Dermis blood vessel endothelial cell (primary cell): ENCODE measurements at places on chromosomes 13 and 19. TPM values are rescaled to one million over a fixed set of nuclear protein-coding genes. Genes with fewer than 3 reads are reported as not detected.

The SERPINE3 gene
- total RNA-seq: 0.09 TPM in 1 of 2 replicates, not detected in the other

The SLC10A2 gene
- not detected in 2 replicates for total RNA-seq

The CD37 gene
- not detected in 2 replicates for total RNA-seq

The IL17D gene
- 2.7 and 3.7 TPM in 2 replicates for total RNA-seq

The TYROBP gene
- not detected in 2 replicates for total RNA-seq

The FBN3 gene
- total RNA-seq: 0.05 TPM in 1 of 2 replicates, not detected in the other

The PDX1 gene
- not detected in 2 replicates for total RNA-seq

The IL27RA gene
- total RNA-seq: 4.5 and 11.4 TPM in 2 replicates

The UBE2M gene
- total RNA-seq: 58.9 and 67.6 TPM in 2 replicates

The RASAL3 gene
- total RNA-seq: 24.0 and 24.8 TPM in 2 replicates

The C19orf18 gene
- total RNA-seq: 0.34 TPM in 1 of 2 replicates, not detected in the other

The NCR1 gene
- total RNA-seq: not detected in 2 replicates

The USF2 gene
- 47.5 and 58.2 TPM in 2 replicates for total RNA-seq

The LGALS7B gene
- total RNA-seq: 1.4 TPM in 1 of 2 replicates, not detected in the other

The GTF2F2 gene
- total RNA-seq: 24.0 and 26.0 TPM in 2 replicates

The EDNRB gene
- total RNA-seq: 112 and 119 TPM in 2 replicates

The ICAM1 gene
- total RNA-seq: 21.3 and 59.7 TPM in 2 replicates

The TEX26 gene
- total RNA-seq: not detected in 2 replicates

The KIR2DL3 gene
- not detected in 2 replicates for total RNA-seq

The LINGO3 gene
- total RNA-seq: not detected in 2 replicates

The IQCN gene
- under 0.01 and 0.17 TPM in 2 replicates for total RNA-seq

The ACTMAP gene
- 1.0 and 2.0 TPM in 2 replicates for total RNA-seq

The STOML3 gene
- total RNA-seq: not detected in 2 replicates

The SPRED3 gene
- 0.51 and 1.0 TPM in 2 replicates for total RNA-seq

The ATP4A gene
- not detected in 2 replicates for total RNA-seq

The LHB gene
- not detected in 2 replicates for total RNA-seq

The COL5A3 gene
- 0.23 and 0.68 TPM in 2 replicates for total RNA-seq

The TSC22D1 gene
- 48.2 and 76.4 TPM in 2 replicates for total RNA-seq

The ZNF429 gene
- total RNA-seq: 3.4 and 4.1 TPM in 2 replicates

The NLRP4 gene
- under 0.01 TPM in 1 of 2 replicates, not detected in the other for total RNA-seq

The DHDH gene
- total RNA-seq: not detected in 2 replicates

The LILRB1 gene
- not detected in 2 replicates for total RNA-seq

The PRR20A gene
- not detected in 2 replicates for total RNA-seq

The FLT1 gene
- total RNA-seq: 74.7 and 82.9 TPM in 2 replicates

The USHBP1 gene
- total RNA-seq: 48.6 and 75.9 TPM in 2 replicates

The PRSS57 gene
- total RNA-seq: not detected in 2 replicates

The CEACAM16 gene
- 0.17 TPM in 1 of 2 replicates, not detected in the other for total RNA-seq

The KLC3 gene
- 0.17 and 0.60 TPM in 2 replicates for total RNA-seq

The GARIN5A gene
- 0.05 and 0.17 TPM in 2 replicates for total RNA-seq

The CFAP97D2 gene
- not detected in 2 replicates for total RNA-seq

The NMRK2 gene
- total RNA-seq: not detected in 2 replicates

The CDX2 gene
- total RNA-seq: not detected in 2 replicates

The SIGLEC11 gene
- total RNA-seq: not detected in 2 replicates

The KASH5 gene
- total RNA-seq: not detected in 2 replicates

The CLEC11A gene
- total RNA-seq: 0.17 and 0.84 TPM in 2 replicates

The MIA gene
- 0.68 TPM in 1 of 2 replicates, not detected in the other for total RNA-seq
